PC-3 (cell line): ENCODE measurements at places on chromosomes 7 and 10. TPM values are rescaled to one million over a fixed set of nuclear protein-coding genes. Genes with fewer than 3 reads are reported as not detected.
A peak's percentile ranks its signal among the peaks of the same experiment; 100 is the strongest.

DNA sequence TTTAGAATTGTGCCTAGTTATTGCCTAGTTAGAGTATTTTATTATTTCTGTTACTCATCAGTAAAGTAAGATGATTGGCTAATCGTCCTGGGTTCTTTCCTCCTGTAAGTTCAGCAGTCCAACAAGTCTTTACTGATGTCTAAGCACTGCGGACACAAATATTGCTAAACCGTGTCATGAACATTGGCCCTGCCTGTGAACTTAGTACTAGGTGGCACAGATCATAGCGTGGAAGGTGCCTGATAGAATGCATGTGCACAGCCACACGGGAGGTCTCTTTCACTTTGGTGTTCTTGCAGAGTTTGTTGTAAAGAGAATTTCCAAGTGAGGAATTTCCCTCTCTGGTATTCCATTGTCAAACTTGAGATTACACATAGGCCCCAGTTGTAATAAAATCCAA is 38.0 kb downstream of the RBM33 start:
- no peak for DNase-seq

Gene CCL26
- total RNA-seq = 7.1 and 8.2 TPM in 2 replicates

DNA sequence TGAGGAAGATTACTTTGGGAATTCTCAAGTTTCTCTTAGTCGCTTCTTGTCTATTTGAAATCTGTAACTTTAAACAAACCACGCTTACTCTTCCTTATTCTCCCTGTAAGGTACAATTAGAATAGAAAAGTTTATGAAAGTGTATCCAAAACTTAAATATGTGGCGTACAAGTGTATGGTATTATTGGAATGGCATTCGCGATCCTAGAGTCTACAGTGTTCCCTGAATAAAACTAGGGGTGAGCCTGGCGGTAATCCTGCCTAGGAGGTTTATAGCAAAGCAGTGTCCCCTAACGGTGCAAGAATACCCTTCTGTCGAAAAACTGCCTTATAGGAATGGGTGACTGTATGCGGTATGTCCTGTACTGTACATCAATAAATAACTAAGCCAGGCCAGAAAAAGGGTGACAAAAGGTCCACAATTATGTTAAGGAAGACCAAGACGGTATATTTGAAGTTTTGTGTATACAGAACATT is 1.2 kb downstream of the TASOR2 start:
- no peak for DNase-seq

Gene CTAGE8
- 0.69 and 1.2 TPM in 2 replicates for total RNA-seq

Gene NODAL
- total RNA-seq = not detected in 2 replicates

GRCh38 chr7:8070451-8071180 is 102.0 kb downstream of the GLCCI1 start:
- no peak for DNase-seq

- no peak for DNase-seq
These were observed 285.0 kb downstream of the CALN1 start for GRCh38 chr7:72127136-72127535.

- DNase-seq = no peak
These were observed 31.0 kb downstream of the PDE1C start for GRCh38 chr7:32039000-32039756.

DNA sequence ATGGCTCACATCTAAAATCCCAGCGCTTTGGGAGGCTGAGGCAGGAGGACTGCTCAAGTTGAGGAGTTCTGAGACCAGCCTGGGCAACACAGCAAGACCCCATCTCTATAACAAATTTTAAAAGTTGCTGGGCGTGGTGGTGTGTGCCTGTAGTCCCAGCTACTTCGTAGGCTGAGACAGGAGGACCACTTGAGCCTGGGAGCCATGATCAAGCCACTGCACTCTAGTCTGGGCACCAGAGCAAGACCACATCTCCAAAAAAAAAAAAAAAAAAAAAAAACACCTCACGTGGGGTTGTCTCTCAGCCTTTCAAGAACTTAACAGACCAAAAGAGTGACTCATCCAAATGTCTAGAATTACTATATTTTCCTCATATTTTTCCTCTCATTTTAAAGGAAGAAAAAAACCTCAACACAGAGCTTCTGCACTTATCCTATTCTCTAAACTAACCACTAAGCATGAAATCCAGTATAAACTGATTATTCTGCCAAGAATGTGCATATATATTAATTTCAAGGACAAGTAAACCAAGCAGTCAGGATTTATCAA is 46.3 kb downstream of the CUL2 start:
- no peak for DNase-seq

Gene OR6V1
- not detected in 2 replicates for total RNA-seq

Gene OGDH
- total RNA-seq = 66.2 and 67.2 TPM in 2 replicates

DNA sequence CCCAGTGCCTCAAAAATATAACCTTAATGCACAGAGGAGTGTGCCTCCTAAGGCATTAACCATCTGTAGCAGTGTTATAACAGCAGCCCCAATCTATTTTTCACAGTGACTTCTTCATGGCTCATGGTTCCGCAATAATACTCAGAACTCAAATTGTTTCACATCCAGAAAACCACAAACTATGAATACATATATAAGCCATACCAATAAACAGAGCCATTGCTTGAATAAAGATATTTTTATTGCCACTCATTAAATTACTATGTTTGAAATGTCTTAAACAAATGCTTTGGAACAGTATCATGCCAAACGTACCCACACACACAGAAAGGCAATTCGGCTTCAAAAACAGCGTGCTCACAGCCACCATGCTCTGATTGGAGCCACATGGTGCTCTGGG is 629.3 kb upstream of the NRP1 start:
- peak; percentile 71 for DNase-seq

GRCh38 chr7:79489371-79489770 is 35.9 kb upstream of the MAGI2 start:
- DNase-seq = no peak

Gene DOCK1
- 34.3 and 34.6 TPM in 2 replicates for total RNA-seq

- no peak for DNase-seq
These were observed 41.9 kb downstream of the AGK start for GRCh38 chr7:141593134-141593533.

GRCh38 chr10:124122211-124122610 is 28.8 kb upstream of the CHST15 start:
- no peak for DNase-seq

Gene SNX10
- total RNA-seq = 6.2 and 7.9 TPM in 2 replicates

Gene EEF1AKMT2
- total RNA-seq = 18.2 and 19.6 TPM in 2 replicates

DNA sequence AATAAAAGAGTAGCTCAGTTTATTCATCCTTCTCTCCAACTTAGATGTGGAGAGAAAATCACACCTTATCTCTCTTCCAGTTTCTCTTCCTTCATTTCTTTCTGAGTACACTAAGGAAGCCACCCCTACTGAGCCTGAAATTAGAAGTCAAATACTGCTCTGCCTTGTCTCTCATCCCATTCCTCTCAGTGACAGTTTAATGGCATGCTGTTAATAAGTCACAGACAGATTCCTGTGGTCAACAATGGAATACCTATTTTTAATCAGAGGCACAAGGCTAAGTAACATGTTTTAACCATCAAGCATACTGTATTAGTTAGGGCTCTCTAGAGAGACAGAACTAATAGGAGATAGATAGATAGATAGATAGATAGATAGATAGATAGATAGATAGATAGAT is 253.2 kb downstream of the HTR7 start:
- DNase-seq = no peak

Gene WNT8B
- 0.29 TPM in 1 of 2 replicates, not detected in the other for total RNA-seq

Gene NUTM2E
- 0.58 TPM in 1 of 2 replicates, not detected in the other for total RNA-seq

Gene ACTA2
- 2.7 TPM in 1 of 2 replicates, not detected in the other for total RNA-seq

DNA sequence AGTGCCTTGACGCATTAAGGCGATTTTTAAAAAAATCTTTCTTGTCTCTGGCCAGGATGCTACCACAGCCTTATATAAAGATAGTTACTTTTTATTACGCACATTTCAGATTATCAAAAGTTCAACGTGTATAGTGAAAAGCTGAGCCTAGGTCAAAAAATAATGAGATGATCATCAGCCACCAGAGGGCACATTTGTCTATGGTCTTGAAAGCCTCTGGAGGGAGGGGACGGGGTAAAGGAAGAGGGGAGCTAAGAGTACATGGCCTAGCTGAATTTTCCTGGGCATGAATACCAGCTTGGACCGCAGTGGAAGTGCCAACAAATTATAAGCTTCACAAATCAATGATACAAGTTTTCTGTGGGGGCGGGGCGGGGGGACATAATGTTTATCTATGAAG is 285.9 kb upstream of the SMIM30 start:
- peak; percentile 33 for DNase-seq

Gene GPR37
- 10.5 and 14.3 TPM in 2 replicates for total RNA-seq

Gene COL17A1
- total RNA-seq = 1.2 and 1.6 TPM in 2 replicates

DNA sequence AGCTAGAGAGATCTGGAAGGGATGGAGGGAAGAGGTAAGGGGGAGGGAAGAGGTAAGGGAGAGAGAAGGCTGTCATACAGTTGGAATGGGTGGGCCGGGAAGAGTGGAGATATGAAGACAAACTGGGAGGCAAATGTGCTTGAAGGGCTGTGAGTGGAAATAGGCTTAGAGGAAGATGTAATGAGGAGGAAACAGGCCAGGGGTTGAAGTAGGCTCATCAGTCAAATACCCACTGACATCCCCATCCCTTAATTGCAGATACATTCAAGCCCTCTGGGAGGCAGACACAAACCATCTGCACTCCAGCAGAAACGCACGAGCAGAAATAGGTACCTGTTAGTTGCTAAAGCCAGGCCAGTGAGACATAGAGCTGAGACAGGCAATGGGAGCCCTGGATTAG is 2.1 kb downstream of the SYNPO2L start:
- peak; percentile 89 for DNase-seq
